ENCODE measurements at places on chromosomes 3 and 15.
A peak's percentile ranks its signal among the peaks of the same experiment; 100 is the strongest.

DNA sequence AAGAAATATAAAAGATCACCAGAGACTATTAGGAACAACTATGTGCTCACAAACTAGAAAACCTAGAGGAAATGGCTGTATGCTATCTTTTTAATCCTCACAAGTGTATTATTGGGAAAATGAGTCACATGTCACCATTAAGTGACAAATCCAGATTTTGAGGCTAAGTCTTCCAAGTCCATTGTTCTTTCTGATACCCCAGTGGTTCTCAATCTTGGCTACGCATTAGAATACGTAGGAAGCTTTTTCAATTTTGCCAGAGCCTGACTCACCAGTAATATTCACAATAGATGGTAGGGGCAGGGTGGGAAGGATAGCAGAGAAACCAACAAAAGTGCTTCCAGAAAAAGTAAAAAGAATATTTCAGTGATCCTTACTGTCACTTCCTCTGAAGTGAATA is 117.0 kb downstream of the FILIP1L start:
- no peak for DNase-seq

- peak; percentile 55 for DNase-seq
These were observed 418.0 kb downstream of the PLCL2 start for GRCh38 chr3:17302774-17303173.

- DNase-seq = no peak
These were observed 103.1 kb downstream of the SPATA16 start for GRCh38 chr3:173037840-173038483.

GRCh38 chr3:178785961-178786360 is 249.7 kb downstream of the KCNMB2 start:
- peak; percentile 5 for DNase-seq

- no peak for DNase-seq
These were observed 42.9 kb downstream of the ISG20 start for GRCh38 chr15:88681610-88682221.

DNA sequence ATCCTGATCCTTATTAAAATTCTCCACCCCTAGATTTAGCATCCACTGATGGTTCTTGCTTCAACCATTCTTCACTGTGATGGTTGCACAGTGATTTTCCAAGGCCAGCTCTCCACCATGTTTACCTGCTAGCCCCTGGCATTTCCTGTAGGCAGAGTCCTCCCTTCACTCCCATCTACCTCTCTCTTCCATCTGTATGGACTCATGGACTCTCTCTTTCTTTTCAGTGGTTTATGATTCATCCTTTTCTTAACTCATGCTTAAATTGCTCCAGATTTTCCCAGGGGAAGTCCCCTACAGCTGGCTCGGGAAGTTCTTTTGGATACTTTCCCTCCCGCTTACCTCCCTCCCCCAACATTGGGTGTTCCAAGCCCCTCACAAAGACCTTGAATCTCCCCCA is 18.7 kb downstream of the TGM4 start:
- DNase-seq = peak; percentile 87
